CD4-positive, alpha-beta T cell treated with Interleukin-1 beta for 1 hour (primary cell): ENCODE measurements at places on chromosomes 5 and 9.

- DNase-seq = no peak
These were observed 14.8 kb upstream of the TUT7 start for GRCh38 chr9:86368871-86369521.

GRCh38 chr5:139597134-139597533, 36.0 kb downstream of the UBE2D2 start:
- DNase-seq = no peak

DNA sequence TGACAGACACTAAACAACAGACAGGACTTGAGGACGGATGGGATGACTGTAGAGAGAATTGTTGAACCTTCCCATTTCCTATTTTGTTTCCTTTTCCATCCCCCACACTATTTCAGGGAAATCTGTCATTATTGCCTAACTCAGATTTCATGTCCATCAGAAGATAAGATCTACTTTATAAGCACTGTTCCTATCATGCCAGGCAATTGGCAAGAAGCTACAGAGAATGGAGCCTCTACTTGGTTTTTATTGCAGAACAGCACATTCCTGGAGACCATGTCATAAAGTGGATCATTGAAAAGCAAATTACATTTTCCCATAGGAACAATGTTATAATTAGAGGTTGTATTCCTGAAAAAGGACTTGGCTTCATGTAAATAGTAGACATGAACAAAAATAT, 173.7 kb upstream of the KIF2A start:
- no peak for DNase-seq

DNA sequence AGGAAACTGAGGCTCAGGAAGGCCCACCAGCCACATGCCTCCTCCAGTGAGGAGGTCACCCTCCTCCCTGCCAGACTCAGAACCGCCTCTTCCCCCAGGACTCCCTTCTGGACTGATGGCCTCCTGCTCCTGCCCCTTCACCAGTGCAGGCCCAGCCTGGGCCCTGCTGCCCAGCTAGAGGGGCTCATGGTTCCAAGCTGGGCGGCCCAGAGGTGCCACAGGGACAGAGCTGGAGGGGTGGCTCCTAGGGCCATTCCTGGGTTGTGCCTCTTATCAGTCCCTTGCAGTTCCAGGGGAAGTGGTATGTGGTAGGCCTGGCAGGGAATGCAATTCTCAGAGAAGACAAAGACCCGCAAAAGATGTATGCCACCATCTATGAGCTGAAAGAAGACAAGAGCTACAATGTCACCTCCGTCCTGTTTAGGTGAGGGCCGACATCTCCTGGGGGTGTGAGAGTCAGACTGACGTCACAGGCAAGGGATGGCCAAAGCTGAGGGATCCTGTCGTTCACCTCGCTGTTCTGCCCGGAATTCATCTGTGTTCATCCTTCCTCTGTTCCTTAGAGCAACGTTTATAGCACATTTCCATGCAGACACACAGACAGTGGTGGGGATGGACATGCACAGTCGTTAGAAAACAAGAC, 819 bp downstream of the LCN2 start:
- no peak for DNase-seq

GRCh38 chr5:65021527-65022226, 252.9 kb downstream of the CWC27 start:
- no peak for DNase-seq

DNA sequence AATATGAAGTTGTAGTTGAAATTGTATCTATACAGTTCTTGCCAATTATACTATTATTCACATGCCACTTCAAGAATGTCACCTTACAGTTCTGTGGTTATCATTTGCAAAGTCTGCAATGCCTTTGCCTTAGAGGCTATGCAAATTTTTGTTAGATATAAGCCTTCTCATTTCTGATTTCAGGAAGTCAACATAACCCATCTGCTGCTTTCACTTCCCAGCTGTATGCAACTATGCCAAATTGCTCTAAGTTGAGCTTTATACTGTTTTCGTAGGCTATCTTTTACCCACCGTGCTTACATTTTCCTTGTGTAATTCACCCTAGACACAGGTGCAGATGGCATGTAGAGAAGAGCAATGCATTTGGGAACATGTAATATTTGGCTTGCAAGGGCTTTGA, 1083.0 kb downstream of the CDH9 start:
- no peak for DNase-seq

DNA sequence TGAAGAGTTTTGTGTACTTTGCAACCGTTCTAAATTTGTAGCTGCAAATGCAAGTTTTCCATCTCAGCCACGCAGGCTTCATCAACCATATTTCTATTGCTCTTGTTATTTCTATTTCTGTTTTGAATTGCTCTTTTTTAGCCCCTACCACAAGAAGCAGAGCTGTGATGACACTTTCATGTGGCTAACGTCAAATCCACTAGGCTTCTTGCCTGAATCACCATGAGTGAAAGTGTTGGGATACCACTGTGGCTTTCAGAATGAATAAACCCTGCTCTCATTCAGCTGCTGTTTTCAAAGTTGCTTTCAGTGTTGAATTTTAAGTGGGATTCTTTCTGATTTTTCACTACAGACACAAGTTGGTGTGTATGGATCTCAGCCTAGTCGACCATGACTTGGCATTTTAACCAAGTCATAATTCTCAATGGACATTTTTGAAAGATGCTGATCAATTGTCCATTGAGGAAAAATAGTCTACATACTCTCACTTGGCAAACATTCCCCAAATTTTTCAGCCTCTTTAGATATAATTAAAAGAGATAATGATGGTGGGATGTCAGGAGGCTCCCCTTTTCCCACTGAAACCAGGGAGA, 41.0 kb upstream of the MTAP start:
- DNase-seq = no peak

- DNase-seq = no peak
These were observed 72.5 kb downstream of the AUH start for GRCh38 chr9:91289244-91289643.

DNA sequence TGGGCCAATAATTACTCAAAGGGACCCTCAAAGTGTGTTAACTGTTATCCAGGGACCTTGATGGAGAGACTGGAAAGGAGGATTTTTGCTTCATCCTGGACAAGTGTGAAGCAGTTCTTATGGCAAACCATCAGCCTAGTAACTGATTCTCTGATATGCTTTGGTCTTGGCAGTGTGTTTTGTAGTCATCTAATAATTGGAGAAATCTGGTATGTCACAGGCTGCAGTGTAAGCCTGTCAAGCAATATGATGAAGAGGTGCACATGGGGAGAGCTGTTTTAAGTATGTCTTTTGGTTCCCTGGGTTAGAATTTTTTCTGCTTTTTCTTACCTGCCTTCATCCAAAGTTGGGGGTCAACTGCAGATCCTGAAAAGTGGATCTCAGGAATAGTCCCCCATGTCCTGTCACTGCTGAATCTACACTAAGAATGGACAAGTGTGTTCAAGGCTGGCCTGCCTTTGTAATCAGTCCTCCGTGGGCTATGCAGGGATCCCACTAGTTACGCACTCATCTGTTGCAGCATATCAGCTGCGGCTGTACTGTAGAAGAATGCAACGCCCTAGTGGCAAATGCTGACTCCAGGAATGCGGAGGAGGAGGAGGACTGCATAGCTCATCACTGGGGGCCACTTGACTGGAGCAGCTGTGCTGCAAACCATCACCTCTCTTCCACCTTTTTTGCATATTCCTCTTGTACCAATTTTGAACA, 1.9 kb downstream of the SPTAN1 start:
- DNase-seq = no peak
